ENCODE measurements at places on chromosomes 5 and 9. TPM values are rescaled to one million over a fixed set of nuclear protein-coding genes. Genes with fewer than 3 reads are reported as not detected.

GRCh38 chr5:135432113-135432512 is 15.0 kb downstream of the DCANP1 start:
- DNase-seq: no peak

DNA sequence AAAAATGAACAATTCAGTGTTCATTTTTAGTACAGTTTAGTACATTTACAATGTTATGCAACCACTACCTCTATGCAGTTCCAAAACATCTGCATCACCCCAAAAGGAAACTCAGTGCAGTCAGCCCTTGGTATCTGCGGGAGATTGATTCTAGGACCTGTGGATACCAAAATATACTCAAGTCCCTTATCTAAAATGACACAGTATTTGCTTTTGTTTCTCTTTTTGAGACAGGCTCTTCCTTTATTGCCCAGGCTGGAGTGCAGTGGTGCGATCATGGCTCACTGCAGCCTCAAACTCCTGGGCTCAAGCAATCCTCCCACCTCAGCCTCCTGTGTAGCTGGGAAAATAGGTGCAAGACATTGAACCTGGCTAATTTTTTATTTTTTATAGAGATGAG is 114.0 kb downstream of the PIP5K1B start:
- DNase-seq: no peak

GRCh38 chr5:154793599-154794524 is 38.7 kb downstream of the LARP1 start:
- peak; percentile 27 for DNase-seq

- peak; percentile 14 for DNase-seq
Measured at GRCh38 chr5:91556-92263, at the start of gene PLEKHG4B. PLEKHG4B (plus strand) TSS chr5:92168; CDS start chr5:92232, 64 bp downstream.

DNA sequence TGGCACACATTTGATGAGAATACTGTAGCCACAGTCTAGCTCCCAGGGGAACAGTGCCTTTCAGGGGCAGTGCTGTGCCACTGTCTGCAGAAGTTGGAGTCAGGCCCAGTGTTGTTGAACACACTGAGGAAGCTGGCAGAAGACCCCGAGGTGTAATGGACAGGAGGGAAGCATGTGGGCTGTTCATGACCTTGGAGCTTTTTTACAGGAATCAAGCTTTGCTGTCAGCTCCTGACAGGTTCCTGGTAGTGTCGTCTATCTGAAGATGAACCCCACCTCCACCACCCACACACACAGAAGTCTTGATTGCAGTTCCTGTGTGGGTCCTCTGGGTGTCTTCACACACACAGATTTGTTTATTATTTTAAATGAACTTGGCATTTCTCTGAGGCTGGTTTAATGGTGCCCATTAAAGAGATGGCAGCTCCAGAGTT is 40.3 kb upstream of the TNFAIP8 start:
- DNase-seq: no peak

DNA sequence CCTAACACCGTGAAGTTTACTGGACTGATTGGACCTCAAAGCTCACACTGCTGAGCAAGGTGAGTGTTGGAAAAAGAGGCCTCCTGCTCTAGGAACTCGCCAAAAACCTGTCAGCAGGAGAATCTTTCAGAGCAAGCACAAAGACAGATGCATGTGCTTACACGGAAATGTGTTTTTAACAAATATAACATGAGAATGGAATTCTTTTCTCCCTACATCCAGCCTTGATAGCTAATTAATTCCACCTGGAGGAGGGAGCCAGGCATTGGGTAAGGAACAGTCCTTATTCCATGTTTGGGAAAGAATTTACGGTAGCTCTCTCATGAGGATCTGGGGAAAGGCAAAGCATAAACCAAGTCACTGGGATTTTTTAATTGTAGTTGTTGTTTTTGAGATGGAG is 98.8 kb downstream of the KLF4 start:
- DNase-seq: no peak

DNA sequence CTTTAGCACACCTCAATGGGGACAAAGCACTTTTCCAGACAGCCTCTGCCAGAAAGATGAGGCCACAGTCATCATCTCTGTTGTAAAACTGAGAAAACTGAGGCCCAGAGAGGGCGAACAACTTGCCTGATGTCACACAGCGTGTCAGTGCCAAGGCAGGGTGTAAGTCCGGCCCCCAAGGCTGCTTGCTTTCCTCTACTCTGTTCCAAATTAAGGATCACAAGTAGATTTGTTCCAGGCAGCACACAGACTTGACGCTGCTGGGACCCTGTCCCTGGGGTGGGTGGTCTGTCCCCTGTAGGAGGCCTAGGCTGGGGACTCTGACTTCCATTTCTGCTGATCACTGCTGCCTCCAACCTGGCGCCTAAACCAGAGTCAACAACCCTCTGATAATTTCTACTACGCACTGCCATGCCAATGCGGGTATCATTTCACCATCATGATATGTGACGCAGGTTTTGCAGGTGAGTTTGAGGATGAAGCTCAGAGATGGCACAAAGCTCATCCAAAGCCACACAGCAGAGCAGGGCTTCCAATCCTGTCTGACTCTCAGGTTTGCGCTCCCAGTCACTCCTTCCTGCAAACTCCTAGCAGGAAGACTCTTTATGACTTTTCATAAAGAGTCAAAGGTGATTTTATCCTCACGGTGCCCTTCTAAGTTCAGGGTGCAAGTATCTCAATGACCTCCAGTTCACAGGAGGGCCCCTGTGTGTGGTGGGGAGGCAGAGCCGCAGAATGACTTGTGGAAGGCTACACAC is 13.5 kb upstream of the RALGDS start:
- no peak for DNase-seq

GRCh38 chr5:106766916-106767315 is 903.8 kb downstream of the EFNA5 start:
- DNase-seq: no peak

- DNase-seq: peak; percentile 75
Measured at GRCh38 chr9:130680836-130681768, 12.5 kb upstream of the EXOSC2 start.

- DNase-seq: peak; percentile 59
Measured at GRCh38 chr9:13952906-13953305, 361.0 kb downstream of the NFIB start.

DNA sequence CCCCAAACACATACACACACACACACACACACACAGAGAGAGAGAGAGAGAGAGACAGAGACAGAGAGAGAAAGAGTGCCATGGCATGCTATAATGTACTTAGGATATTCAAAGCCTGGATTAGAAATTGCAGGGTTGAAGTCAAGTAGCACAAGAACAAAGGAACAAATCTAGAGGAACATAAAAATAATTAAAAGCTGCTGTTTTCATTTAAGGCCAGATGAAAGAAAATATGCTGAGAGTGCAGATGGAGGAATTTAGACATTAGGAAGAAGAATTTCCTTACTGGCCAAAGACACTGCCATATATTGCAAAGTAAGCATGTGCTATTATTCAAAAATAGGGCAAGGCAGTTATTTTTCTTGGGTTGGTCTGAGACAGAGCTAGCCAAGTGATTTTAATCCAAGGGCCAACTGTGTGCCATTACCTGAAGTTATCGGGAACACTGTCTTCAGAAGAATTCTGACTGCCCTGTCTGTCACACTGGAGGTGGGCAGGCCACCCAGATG is 31.7 kb downstream of the HSD17B3 start:
- DNase-seq: no peak

- DNase-seq: peak; percentile 71
Measured at GRCh38 chr5:82097-82496, 9.9 kb upstream of the PLEKHG4B start.

- DNase-seq: no peak
Measured at GRCh38 chr9:121784731-121785411, 133.4 kb downstream of the DAB2IP start.

GRCh38 chr9:94948567-94949235 is 222.2 kb downstream of the AOPEP start:
- DNase-seq: peak; percentile 57

GRCh38 chr5:89324990-89325389 is 442.0 kb upstream of the MEF2C start:
- no peak for DNase-seq

- DNase-seq: peak; percentile 8
Measured at GRCh38 chr5:59007460-59008063, 424.7 kb downstream of the RAB3C start.

DNA sequence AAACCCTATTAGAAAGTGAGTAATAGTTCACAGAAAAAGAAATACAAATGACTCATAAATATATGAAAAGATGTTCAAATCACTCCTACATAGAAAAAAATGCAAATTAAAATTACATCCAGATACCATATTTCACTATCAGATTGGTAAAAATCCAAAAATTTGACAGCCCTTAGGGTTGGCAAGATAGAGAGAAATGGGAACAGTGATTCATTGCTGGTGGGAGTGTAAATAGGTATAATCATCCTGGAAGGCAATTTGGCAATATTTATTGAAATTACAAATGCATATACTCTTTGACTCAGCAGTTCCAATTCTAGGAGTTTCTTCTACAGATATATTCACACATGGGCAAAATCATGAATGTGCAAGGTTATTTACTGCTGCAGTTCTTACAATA is 273.5 kb downstream of the NR2F1-AS1 start:
- peak; percentile 77 for DNase-seq

DNA sequence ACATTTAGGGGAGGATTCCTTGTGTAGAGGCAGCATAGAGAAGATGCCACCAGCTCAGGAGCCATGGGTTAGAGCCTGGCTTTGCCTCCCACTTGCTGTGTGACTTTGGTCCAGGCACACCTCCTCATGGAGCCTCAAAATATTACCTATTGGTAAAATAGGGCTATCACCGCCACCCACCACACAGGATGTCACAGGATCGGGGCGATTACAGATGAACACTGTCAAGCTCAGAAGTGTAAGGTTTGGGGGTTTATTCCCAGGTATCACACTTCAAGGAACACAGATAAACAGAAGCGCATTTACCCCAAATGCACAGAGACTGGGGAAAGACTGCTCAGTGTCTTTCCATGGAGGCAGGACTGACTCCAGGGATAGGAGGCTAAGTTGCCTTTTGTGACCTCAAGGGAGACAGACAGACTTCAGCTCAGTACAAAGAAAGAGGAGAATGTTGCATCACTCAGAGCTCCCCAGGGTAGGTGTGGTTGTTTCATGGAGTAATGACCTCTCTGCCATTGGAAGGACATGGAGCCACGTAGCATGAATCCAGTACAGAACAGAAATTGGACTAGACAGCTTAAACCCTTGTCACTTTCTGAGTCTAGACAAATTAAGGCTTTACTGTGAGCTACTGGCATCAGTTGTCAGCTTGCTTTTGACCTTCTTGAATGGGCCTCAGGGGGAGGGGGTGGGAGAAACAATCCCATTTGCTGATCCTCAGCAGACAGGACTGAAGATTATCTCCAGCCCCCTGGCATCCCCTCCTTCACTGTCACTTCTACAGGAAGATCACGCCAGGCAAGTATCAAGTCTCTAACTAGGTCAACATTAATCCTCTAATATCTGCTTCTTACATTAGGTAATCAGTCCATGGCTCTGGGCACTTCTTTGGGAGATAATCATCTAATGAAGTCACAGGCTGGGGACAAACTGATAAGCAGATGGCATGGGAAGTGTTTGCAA is 6.5 kb downstream of the TRAF1 start:
- DNase-seq: no peak

DNA sequence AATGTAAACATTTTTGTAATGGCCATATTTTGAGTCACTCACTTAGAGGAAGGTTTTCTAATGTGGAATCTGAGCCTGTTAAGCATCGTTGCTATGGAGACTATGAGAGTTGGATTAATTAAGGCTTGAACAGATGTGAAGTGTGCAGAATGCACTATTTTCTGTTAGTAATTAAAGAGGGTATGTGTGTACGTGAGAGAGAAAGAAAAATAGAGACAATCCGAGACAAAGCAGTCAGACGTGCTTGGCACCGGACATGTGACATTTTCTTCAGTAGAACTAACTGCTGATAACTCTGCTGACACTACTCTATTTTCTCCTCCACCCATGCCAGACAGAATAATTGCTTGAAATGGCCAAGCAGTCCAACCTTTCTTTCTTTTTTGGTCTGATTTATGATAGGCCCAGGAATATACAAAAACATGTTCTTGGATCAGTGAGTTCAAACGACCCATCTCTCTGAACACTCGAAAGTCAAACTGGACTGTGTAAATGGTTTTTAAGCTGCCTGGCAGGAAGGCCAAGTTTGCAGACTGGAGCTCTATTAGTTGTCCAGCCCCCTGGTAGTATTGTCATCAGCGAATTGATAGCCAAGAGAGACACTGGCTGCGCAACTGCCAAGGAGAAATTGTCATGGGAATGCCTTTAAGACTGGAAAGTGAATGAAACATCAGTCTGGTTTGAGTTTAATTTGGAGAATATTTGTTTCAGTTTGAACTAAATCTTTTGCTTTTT is 322.1 kb downstream of the ARHGEF28 start:
- no peak for DNase-seq

NOXA1 gene
- total RNA-seq: 0.50 TPM

GPX3 gene
- 15.6 TPM for total RNA-seq

NUDCD2 gene
- 15.7 TPM for total RNA-seq

FRMPD1 gene
- 0.05 TPM for total RNA-seq

FAM153A gene
- total RNA-seq: not detected

FBP2 gene
- total RNA-seq: not detected

C5orf63 gene
- total RNA-seq: 0.36 TPM

GNA14 gene
- total RNA-seq: 1.0 TPM

ETF1 gene
- 139 TPM for total RNA-seq

Data from astrocyte (in vitro differentiated cells and primary cell).